ENCODE measurements at places on chromosomes 1 and 21. TPM values are rescaled to one million over a fixed set of nuclear protein-coding genes. Genes with fewer than 3 reads are reported as not detected.

Gene CHD1L
- 65.9 TPM for total RNA-seq

DNA sequence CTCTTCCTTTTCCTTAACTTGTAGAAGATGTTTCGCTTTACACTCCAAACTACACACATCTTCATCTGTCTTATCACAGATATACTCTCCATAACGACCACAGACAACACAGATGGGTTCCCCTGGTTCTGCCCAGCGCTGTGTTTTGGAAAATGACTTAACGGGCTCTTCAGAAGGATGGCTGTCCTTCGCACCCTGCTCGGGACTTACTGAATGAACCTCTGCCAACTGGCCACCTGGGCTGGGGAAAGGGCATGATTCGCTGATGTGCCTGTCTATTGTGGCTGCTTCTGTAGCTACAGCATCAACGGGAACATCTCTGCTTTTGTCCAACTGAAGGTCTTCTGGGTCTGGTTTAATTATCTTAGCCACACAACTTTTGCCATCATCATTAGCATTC, 3.4 kb downstream of the DDX59 start:
- no peak overlapping the region for H3K27ac ChIP-seq
- no peak for DNase-seq
- H3K4me1 ChIP-seq = peaks cover 44% of the 10 kb centered on the region
- peaks cover 43% of the 10 kb centered on the region for H3K36me3 ChIP-seq
- H3K27me3 ChIP-seq = no peaks in the 10 kb centered on the region
- no peak overlapping the region for H3K4me3 ChIP-seq

Gene S100A8
- total RNA-seq = not detected

- no peak for DNase-seq
- peaks cover 16% of the 10 kb centered on the region for H3K4me1 ChIP-seq
- no peak overlapping the region for H3K4me3 ChIP-seq
- H3K27ac ChIP-seq = no peak overlapping the region
Measured at GRCh38 chr1:244324176-244324883, 127.4 kb downstream of the ADSS2 start.

- H3K27ac ChIP-seq = no peak overlapping the region
- no peaks in the 10 kb centered on the region for H3K36me3 ChIP-seq
- peaks cover 28% of the 10 kb centered on the region for H3K27me3 ChIP-seq
- DNase-seq = no peak
- H3K4me1 ChIP-seq = peaks cover 7% of the 10 kb centered on the region
Measured at GRCh38 chr1:175423605-175424004, 231.0 kb upstream of the KIAA0040 start.

DNA sequence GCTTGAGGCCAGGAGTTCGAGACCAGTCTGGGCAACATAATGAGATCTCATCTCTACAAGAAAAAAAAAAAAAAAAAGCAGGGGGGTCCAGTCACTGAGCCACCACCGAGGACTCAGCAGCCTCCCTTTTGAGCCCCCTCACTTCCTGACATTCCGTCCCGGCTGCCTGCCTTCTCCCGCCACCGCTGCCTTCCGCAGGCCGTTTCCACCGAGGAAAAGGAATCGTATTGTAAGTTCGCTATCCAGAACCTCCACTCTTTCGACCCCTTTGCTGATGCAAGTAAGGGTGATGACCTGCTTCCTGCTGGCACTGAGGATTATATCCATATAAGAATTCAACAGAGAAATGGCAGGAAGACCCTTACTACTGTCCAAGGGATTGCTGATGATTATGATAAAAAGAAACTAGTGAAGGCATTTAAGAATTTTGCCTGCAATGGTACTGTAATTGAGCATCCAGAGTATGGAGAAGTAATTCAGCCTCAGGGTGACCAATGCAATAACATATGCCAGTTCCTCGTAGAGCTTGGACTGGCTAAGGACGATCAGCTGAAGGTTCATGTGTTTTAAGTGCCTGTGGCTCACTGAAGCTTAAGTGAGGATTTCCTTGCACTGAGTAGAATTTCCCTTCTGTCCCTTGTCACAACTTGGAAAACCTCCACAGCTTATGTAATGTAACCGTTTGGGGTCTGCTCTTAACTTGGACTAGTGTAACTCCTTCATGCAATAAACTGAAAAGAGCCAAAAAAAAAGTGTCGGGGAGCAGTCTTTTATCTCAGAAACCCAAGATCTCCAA, 55.6 kb downstream of the GLUL start:
- no peaks in the 10 kb centered on the region for H3K36me3 ChIP-seq
- no peak overlapping the region for H3K4me3 ChIP-seq
- no peaks in the 10 kb centered on the region for H3K4me1 ChIP-seq
- H3K27ac ChIP-seq = no peak overlapping the region

DNA sequence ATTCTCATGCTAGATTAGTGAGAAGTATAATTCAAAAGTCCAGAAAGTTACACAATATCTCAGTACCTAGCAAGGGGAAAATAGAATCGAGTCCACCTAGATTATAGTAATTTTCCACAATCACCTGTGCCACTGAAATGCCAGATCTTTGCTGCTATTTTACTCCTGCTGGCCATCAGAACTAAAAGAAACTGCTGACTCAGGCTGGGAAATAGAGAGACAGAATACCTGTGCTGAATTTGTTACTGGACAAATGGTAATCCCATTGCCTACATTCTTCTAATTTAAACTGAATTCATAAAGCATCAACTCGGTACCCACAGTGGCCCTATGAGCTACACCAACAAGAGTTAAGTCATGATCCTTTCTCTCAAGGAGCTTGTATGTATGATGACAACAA, 55.0 kb downstream of the USH2A start:
- H3K27ac ChIP-seq = no peak overlapping the region
- H3K36me3 ChIP-seq = no peaks in the 10 kb centered on the region
- H3K4me1 ChIP-seq = no peaks in the 10 kb centered on the region

Gene TFF2
- total RNA-seq = not detected

Gene NR1I3
- not detected for total RNA-seq

- DNase-seq = no peak
- H3K27me3 ChIP-seq = no peaks in the 10 kb centered on the region
- peaks cover 26% of the 10 kb centered on the region for H3K36me3 ChIP-seq
- H3K27ac ChIP-seq = no peak overlapping the region
Measured at GRCh38 chr1:243526180-243526579, 270.3 kb downstream of the SDCCAG8 start.

All from activated naive CD8-positive, alpha-beta T cell treated with anti-CD3 and anti-CD28 coated beads for 36 hours (primary cell).